Activated naive CD8-positive, alpha-beta T cell treated with anti-CD3 and anti-CD28 coated beads, Interleukin-2, amount 50 U/mL, for 24 hours (primary cell): ENCODE measurements at places on chromosomes 1 and 21.

GRCh38 chr21:34132926-34133325 is 59.5 kb downstream of the MRPS6 start:
- no peak for DNase-seq

GRCh38 chr1:39164256-39164655 is 40.2 kb upstream of the MACF1 start:
- no peak for DNase-seq

DNA sequence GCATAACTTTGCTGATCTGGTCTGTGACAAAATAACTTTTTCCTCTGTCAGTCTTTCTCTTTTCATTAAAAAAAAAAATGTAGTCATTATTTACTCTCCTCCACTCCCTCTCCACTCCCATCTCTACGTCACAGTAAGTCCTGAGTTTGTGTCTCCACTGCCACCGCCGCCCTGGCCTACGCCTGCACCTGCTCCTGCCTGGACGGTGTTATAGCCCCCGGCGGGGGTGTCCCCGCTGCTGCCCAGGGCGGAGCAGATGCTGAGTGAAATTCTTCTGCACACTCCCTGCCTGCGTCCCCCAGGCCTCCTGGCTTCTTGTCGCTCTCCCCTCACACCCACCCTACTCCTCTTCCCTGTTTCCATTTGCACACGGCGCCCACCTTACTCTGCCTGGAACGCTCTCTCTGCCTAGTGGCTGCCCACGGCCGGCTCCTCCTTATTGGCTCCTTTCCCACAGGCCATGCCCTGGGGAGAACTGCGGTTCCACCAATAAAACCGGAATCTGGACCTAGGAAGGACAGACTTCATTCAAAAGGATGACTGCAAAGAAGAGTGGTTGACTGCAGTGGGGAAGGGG is 55.2 kb upstream of the C1orf174 start:
- DNase-seq = no peak

GRCh38 chr1:151492120-151492519 is 19.1 kb upstream of the CGN start:
- DNase-seq = no peak

GRCh38 chr1:36735939-36736730 is 253.4 kb upstream of the CSF3R start:
- DNase-seq = no peak

DNA sequence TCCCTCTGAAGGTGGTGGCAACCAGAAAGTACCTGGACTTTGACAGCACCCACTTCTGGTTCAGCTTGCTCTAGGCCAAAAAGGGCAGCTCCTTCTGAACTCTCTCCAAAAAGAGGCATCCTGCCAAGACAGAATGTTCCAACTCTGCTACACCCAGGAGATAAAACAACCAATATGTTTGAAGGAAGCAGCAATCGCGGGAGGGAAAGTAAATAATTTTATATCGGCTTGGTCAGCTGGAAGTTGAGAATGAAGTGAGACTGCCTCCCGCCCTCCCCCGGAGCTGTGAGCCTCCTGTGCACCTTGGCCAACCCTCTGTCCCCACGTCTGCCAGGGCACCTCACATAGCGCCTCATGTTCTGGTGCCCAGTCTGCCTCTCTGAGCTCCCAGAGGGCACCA is 130.3 kb upstream of the ATP1A1 start:
- DNase-seq = no peak

GRCh38 chr1:81317191-81317590 is 483.5 kb upstream of the ADGRL2 start:
- DNase-seq = no peak

DNA sequence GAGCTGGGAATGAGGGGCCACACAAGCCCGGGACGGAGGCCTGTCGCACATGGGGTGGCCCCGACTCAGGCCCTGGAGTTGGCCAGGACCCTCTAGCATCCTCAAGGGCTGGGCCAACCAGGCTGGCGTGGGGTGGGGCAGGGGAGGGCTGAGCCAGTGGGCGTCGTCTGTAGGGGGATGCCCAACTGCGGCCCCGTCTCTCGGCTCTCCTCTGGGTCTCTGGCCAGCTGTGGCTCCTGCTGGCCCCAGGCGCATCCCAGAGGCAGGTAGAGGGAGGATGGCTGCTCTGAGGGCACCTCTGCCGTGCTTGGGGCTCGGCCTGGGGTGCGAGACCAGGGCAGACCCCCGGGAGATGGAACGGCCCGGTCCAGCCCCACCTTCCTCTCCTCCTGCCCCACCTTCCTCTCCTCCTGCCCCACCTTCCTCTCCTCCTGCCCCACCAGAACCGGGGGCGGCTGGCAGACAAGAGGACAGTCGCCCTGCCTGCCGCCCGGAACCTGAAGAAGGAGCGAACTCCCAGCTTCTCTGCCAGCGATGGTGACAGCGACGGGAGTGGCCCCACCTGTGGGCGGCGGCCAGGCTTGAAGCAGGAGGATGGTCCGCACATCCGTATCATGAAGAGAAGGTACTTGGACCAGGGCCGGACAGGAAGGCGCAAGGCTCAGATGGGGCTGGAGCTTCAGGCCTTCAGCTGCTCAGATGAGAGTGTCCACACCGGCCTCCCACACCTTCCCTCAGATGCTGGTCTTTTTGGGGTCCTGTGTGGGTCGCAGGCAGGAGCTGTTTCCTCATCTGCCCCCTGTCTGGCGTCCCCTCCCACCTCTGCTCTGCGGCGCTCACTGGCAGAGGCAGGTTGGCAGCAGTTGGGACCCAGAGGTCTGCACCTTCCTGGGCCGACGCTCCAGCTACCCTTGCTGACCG is 6.2 kb downstream of the SAMD11 start:
- DNase-seq = no peak

DNA sequence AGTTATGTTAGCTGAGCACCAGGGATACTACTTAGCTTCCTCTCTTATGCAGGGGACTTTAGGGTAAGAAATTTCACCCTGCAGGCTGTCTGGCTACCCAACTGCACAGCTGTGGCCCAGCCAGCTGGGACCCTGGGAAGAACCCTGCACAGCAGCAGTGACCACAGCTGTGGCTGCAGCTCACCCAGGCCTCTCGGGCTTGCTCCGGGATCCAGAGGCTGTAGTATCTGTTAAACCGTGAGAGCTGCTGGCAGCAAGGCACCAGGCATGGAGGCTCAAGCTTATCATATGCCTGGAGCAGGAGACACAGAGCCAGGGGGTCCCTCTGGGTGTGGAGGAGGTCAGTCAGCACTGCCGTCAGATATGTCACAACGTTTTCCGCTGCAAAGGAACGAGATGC is 40.3 kb downstream of the URB1 start:
- DNase-seq = no peak

DNA sequence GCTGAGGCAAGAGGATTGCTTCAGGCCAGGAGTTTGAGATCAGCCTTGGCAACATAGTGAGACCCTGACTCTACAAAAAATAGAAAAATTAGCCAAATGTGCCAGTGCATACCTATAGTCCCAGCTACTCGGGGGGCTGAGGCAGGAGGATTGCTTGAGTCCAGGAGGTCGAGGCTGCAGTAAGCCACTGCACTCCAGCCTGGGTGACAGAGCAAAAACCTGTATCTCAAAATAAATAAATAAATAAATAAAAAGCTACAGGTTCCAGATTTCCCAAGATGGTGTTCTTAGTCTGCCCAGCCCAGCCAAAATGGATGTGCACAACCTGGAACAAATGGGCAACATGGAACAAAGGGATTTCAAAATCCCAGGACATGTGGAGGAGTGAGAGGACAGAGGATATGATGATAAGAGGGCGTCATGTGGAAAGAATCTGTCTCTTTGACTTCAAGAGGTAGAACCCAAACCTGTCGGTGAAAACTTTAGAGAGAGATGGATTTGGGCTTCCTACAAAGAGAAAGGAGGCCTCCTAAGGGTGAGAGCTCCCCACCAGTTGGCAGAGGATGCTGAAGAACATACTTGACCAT is 3.2 kb downstream of the EDARADD start:
- DNase-seq = no peak

GRCh38 chr21:42469272-42469671 is 26.8 kb downstream of the RSPH1 start:
- DNase-seq = no peak

DNA sequence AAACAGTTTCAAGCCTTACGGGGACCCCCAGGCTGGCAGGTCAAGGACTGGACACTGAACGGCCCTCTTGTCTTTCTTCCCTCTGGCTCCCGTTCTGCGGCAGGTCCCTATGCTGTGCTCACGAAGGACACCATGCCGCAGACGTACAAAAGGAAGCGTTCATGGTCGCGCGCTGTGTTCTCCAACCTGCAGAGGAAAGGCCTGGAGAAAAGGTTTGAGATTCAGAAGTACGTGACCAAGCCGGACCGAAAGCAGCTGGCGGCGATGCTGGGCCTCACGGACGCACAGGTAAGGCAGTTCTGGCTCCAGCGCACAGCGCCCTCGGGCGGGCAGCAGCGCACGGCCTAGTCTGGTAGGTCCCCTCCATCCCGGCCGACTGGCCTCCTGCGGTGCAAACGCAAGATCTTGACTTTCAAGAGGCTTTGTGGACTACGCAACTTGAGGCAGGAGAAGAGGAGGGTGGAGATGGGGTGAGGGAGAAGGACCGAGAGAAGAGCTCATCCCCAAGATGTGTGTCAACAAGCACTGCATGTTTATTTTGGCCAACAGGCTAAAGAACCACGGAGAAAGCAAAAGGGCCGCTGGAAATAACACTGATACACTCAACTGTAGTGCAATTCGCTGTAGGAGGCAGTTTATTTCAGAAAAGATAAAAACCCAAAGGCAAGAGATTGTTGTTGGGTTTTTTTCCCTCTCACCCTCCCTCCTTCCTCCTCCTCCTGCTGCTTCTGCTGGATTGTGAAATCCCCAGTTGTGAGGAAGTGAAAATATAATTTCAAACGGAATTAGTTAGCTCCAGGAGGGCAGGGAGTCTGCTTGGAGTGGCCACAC is 3.0 kb downstream of the HLX start:
- no peak for DNase-seq

DNA sequence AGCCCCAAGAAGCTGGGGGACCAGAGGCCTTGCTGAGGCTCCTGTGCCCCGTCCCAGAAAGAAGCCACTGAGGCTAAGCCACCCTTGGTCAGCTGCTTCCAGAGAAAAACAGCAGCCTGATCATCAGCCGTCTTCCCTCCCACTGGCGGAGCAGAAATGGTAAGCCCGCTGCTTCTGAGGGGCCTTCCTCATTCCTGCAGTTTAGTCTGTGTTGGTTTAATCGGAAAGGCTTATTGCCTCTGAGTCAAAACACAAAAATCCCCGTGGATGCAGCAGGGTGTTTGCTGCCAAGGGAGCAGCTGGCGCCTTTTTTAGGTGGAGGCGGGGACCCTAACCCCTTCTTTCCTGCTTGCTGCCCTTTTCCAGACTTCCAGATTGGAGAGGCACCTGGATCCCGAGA is 33.9 kb downstream of the SPSB1 start:
- DNase-seq = no peak

- no peak for DNase-seq
Measured at GRCh38 chr1:59523745-59524450, 227.0 kb downstream of the FGGY start.

- DNase-seq = no peak
Measured at GRCh38 chr1:174580801-174581200, 133.0 kb downstream of the GPR52 start.

- no peak for DNase-seq
Measured at GRCh38 chr1:233006541-233006973, 56.1 kb downstream of the NTPCR start.

DNA sequence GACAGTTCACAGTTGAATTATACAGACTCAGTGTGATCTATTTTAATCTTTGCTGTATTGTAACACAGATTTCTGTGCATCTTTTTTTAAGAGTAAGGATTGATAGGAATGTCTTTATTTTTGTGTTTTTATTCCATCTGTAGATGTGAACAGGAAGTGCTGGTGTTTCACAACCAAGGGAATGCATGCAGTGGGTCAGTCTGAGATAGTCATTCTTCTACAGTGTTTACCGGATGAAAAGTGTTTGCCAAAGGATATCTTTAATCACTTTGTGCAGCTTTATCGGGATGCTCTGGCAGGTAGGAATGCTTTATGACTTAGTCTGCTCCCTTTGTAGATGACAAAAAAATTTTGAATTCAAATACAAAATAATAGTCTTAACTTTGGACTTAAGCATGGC is 84.5 kb downstream of the CC2D1B start:
- no peak for DNase-seq

- DNase-seq = no peak
Measured at GRCh38 chr1:208979776-208980175, 603.7 kb upstream of the CAMK1G start.

GRCh38 chr1:10679496-10680220 is 116.8 kb downstream of the CASZ1 start:
- no peak for DNase-seq

DNA sequence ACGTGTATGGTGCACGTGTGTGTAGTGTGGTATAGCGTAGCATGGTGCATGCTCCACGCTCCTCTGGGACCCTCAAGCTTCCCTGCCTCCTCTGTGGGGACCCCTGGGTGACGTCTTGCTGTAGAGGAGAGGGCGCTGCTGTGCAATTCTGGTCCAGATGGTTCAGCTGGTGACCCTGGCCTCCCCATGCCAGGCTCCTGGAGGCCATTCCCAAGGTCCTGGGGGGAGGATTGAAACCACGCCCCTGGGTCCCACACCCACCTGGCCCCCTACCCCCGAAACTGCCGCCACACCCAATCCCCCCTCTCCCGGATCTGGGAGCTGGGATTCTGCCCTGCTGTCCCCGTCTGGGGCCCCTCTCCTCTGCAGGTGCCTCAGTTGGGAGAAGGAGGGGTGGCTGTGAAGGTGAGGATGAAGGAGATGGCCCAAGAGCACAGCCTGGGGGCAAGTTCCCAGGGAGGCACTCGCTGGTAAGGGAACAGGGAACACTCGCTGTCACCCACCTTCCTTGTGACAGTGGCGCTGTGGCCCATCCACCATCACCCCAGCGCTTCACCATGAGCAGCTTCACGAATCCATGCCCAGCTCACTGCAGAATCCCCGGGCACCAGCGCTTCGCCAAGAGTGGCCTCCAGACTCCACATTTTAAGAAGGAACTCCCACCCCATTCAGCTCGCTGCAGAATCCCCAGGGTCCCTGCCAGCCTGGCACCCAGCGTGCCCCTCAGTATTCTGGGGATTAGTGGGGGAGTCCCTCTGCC is 38.0 kb downstream of the WDR4 start:
- no peak for DNase-seq

- DNase-seq = no peak
Measured at GRCh38 chr1:152886758-152887409, 8.8 kb downstream of the SMCP start.
